ENCODE measurements at places on chromosomes 12 and 14. TPM values are rescaled to one million over a fixed set of nuclear protein-coding genes. Genes with fewer than 3 reads are reported as not detected.

DNA sequence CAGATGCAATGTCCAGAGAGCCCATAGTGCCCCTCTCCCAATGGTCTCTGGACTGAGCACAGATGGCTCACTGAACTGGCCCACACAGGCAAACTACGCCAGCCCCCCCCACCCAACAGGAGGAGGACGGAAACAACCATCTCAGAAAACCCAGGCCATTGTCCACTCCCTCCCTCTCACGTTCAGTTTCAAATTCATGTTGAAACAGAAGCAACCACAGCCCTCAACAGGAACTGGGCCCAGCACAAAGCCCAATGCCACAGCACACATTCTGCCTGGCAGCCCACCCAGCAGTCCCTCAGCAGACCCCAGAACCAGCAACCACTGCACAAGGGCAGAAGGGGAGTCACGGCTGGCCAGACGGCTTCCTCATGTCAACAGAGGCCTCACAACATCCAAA lies 10.6 kb downstream of the CCDC88C start:
- no peak for DNase-seq

- DNase-seq = peak; percentile 11
Measured at GRCh38 chr14:85248881-85249635, 280.9 kb upstream of the FLRT2 start.

DNA sequence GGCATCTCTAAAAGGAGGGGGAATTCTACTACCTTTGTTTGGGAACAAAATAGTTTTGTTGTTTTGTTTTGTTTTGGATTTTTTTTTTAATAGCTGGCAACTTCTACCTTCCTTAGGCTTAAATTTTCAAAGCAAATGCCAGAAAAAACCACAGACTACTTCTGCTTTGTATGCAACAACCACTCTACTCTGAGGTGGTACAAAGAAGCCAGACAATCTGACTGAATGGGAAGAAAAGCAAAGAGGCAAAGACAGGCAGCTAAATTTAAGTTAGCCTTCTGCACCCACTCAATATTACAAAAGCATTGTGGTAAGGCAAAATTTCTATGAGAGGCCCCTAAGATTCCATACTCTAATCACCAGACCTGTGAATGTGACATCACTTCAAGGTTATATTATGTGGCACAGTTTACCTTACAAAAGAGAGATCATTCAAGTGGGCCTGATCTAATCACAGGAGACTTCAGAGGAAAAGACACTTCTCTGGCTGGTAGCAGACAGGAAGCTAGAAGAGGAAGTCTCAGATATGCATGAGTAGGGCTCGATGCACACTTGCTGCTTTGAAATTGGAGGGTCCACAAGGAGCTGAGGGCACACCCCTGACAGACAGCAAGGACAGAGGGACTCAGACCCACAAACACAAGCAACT lies 566.6 kb downstream of the RPS29 start:
- DNase-seq = no peak

DNA sequence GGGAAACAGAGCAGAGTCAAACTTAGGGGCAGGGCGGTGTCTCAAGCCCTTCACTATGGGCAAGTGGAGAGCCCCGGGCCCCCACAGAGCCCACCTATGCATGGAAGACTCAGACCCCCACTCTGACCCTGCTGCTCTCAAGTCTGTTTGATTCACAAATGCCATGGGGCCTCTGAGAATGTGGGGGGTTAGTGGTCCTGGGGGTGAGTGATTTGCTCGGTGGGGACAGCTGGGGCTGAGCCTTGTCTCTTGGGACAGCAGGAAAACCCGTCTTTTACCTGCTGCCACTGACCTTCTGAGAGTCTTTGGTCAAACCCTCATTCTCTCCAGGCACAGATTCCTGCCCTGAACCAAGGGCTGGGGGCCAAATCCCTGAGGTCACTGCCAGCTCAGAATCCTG lies 201.0 kb upstream of the RTL1 start:
- no peak for DNase-seq

GRCh38 chr12:132302466-132303358 lies 26.7 kb downstream of the GALNT9 start:
- DNase-seq = no peak

DNA sequence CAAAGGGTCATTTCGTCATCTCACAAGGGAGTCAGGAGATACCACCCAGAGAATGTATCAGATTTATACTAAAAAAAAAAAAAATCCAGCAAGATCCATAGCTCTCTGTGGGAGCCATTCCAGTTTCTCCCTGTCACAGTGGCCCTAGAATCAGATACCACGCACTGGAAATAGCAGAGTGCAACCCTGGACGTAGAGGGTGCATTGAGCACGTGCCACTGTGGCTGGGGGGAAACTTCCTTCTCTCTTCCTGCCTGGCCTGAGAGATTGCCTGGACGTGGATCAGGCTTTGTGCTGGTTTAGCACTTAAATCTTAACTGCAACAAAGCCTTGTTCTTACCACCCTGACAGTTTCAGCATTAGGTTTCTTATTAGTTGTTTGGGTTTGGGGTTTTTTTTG lies 124.3 kb downstream of the FBXL14 start:
- DNase-seq = no peak

- no peak for DNase-seq
Measured at GRCh38 chr14:68899033-68899603, 80.0 kb downstream of the ACTN1 start.

GRCh38 chr12:42422785-42423184 lies 96.8 kb downstream of the PPHLN1 start:
- no peak for DNase-seq

DNA sequence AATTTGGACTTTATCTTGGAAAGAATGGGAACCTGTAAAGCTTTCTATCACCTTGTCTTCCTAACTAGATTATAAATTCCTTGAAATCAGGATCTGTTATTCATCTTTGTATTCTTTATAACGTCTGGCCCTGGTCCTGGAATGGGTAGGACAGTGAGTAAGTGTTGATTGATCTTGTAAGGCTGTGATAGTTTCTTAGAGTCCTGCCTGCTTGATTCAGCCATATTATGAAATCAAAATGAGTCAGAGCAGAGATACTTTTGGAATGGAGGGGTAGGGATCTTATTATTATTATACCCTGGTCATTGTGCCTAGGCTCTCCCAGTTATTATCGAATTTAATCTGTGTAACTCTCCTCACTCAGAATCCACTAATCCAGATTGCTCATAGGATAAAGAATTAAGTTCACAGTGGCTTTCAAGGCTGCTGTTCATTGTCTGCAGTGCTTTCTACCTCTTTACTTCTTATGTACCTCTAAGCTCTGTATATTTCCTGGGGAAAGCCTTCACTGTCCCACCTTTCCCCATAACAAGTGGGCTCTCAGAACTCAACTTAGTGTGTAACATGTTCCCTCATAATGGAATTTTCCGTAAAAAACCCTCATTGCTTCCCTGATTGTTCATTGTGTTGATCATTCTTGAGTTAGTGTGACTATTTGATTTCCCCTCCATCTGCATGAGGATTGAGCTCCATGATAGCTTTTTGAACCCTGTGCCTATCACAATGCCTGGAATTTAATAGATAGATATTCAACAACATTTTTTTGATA lies 93.3 kb downstream of the DAAM1 start:
- peak; percentile 72 for DNase-seq

GRCh38 chr14:104634886-104635570 lies 30.5 kb upstream of the TMEM179 start:
- DNase-seq = no peak

GRCh38 chr14:81450976-81451375 lies 50.9 kb upstream of the STON2 start:
- no peak for DNase-seq

DNA sequence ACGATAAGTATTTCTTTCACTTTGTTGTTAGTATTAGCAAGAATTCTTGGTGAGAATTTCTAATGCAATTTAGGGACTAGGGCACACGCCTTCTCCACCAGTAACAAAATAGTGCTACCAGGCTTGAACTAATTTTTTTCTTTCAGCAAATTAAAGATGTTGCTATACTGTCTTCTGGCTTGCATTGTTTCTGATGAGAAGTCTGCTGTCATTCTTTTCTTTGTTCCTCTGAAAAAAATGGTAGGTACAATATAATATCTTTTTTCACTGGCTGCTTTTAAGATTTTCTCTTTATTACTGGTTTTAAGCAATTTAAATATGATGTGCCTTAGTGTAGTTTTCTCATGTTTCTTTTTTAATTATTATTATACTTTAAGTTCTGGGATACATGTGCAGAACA lies 171.2 kb downstream of the PCNX1 start:
- no peak for DNase-seq

The IL26 gene
- not detected for total RNA-seq

The CISTR gene
- total RNA-seq = not detected
